EH (cell line): ENCODE measurements at places on chromosomes 2 and 18.

DNA sequence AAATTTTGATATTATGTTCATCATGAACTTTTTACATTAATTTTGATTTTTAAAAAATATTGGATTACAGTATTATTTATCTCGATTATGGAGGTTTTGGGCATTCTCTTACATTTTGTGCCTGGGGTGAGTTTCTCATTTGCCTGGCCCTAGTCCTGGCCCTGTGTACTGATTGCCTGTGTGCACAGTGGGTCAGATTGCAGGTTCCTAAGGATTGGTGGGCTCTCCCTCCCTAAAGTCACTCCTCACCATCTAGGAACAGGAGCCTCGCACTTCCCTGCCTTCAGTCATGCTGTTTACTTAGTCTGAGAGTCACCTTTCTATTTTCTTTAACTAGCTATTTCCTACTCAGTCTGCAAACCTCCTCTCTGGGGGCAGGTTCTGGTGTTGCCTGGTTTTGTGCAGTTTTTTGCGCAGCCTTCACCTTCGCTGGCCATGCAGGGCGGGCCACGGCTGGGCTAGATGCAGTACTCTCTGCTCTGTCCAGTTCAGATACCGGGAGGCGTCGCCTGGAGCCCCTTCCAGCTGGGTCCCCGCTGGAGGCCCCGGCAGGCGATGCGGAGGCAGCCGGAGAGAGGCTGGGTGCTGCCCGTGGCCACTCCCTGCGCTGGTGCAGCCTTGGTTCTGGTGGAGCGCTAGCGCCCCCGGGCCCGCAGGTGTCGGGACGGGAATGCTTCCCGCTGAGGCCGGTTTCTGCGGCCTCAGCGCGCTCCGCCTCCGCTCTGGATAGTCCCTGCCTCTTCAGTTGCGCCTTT lies 23.3 kb upstream of the MC5R start:
- peak; percentile 25 for DNase-seq

DNA sequence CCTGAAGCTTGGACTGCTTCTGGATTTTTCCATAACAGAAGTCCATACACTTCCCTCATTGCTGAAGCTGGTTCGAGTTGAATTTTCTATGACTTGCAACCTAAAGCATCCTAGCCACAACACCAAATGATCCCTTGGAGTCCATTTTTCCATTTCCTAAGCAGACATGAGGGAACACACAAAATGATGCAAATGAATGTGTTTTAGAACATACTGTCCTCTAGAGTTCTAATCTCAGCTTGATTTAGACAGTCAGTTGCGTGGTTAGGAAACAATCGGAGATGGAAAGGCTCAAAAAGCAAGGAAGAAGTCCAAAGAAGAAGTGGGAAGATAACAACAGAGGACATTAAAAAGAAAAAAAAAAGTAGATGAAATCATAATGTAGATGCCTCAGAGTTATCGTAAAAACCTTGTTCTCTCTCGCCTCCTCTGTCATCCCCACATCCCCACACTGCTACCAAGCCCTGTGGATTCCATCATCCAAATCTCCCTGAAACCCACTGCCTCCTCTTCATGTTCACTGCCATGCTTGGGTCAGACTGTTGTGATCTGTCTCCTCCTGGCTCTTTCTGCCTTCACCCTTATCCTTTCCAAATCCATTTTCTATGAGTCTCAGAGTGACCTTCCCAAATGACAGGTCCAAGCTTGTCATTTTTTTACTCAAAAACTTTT lies 58.4 kb downstream of the TMEM247 start:
- no peak for DNase-seq

DNA sequence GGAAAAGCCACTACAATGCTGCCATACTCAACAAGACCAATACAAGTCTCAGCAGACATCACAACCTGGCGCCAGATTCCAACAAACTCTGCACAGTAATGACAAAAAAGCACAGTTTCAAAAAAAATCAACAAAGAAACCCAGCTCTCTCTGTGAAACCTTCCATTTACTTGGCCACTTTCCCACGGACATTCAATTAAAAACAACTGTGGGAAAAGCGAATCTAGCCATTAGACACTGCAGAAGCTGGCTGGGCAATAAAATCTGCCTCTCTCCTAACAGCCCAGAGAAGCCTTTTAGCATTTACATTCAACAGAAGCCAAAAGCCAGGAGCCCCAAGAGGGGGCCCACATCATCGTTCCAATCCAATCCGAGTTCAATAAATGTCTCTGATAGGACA lies 128.9 kb downstream of the HDAC4 start:
- DNase-seq: peak; percentile 76

- peak; percentile 82 for DNase-seq
These were observed 104.2 kb downstream of the SPTBN1 start for GRCh38 chr2:54560146-54560881.

- DNase-seq: no peak
These were observed 34.0 kb upstream of the B4GALT6 start for GRCh38 chr18:31718386-31718785.

GRCh38 chr2:66481100-66481549 lies 46.2 kb downstream of the MEIS1 start:
- peak; percentile 85 for DNase-seq

GRCh38 chr2:60818272-60818671 lies 62.2 kb downstream of the PAPOLG start:
- DNase-seq: peak; percentile 10

DNA sequence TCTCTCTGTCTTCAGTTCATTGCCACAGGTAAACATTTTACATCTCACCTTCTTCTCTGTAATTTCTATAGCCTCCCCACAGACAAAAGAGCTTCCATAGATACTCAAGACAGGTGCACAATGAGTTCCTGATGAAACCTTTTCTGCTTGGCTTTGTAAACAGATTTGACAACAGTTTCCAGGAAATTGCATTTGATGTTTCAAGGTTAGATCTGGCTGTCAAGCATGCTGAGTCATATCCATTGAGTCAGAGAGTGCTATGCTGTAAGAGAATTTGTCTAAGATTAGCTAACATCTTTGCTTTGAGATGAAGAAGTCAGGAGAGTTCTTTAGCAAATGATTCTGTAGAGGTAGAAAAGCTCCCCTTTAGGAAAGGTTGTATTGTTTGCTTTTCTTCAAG lies 40.6 kb upstream of the MAP2 start:
- peak; percentile 61 for DNase-seq

DNA sequence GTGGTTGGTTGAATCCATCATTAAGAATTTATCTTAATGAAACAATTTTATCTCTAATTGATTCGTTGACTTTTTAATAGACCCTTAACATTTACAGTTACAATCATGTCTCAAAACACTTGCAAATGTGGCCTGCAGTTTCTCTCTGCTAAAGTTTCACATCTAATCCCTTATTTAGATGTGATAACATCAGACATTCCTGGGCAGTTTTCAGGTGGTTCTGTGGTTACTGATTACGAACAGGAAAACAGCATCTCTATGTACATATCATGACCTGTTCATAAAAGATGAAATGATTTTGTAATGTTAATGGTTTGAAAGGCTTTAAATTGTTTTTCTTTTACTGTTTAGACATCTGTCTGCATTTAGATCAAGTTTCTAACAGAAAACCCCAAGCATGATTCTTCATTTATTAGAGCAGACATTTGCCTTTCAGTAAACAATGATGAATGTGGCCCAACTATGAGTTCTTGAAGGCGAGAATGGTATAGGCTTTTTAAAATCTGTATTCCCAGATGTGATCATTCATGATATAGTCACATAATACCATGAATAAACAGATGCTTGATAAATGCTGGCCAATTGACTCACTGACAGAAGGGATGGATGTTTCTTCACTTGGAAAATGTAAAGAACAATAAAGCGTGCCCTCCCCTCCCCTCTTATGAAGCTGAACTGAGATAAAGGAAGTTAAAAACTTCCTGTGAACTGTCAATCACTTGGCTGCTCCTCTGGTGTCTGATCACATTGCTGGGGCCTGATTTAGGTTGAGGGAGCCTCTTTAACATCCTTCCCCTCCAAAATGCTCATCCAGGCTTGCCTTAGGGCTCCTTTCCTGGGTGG lies 3.5 kb downstream of the CAPN14 start:
- no peak for DNase-seq

DNA sequence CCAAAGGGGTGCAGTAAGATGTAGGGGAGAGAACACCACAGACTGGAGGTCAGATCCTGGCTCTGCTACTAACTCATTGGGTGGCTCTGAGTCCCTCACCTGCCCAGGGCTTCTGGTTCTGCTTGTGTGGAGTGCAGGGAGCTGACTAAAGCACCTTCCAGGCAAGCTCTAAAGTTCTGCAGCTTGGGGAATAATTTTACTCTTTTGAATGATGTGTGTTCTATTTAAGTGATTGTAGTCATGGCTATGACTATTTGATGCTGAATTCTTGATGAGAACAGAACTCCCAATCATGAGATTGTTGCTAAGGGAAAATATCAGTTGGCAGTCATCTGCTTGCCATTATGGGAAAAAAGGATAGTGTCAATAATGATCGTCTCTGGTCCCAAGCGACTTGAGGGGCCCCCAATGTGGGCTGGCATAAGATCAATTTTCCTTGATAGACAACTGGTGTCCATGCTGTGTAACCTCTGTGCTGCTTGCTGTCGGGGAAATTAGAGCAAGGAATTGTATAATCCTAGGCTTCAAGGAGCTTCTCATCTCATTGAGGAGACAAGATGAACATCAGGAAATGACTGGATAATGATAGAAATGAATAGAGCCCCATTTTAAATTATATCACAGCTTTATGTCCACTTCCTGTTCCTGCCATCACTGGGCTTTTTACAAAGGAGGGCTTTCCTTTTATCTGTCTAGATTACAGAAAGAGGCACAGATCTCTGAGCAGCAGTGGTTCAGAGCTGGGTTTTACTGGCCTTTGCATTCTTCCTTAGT lies 131.7 kb downstream of the SLC4A3 start:
- no peak for DNase-seq

DNA sequence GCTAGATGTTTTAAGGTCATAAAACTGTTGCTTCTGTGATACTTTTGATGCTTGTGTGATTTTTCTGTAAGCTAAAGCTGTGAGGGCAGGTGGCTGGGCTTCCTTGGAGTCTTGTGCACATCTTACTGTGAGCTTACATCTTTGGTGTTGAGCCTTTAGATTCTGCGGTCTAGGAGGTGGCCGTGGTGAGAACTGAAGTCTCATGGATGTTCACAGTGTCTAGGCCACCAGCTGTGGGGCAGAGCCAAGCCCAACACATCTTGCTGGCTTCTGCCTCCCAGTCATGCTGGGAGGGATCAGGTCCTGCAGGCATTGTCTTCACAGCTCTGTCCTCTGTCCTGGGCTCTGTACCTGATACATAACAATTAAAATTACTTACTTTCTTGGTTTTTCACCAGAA lies 219.7 kb upstream of the HS6ST1 start:
- DNase-seq: peak; percentile 44

GRCh38 chr2:25976983-25977741 lies 5.1 kb downstream of the KIF3C start:
- peak; percentile 51 for DNase-seq

GRCh38 chr2:237122214-237122666 lies 36.6 kb downstream of the COPS8 start:
- DNase-seq: peak; percentile 86

DNA sequence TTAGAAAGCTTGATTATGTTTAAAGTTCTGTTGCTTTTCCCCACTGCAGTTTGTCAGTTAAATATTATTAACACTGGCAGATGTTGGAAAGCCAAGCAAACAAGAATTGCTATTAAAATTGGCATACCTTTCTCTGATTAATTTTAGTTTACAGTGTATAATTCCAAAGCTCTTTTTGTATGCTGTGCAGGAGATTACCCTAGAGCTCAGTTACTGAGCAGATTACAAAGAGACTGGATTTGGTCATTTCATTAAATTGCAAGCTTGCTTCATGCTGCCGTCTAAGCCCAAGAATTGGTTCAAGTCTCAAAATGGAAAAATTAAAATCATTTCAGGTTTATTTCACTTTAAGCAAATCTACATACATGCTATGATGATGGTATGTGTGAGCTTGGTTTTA lies 2.3 kb downstream of the ASAP2 start:
- DNase-seq: no peak

DNA sequence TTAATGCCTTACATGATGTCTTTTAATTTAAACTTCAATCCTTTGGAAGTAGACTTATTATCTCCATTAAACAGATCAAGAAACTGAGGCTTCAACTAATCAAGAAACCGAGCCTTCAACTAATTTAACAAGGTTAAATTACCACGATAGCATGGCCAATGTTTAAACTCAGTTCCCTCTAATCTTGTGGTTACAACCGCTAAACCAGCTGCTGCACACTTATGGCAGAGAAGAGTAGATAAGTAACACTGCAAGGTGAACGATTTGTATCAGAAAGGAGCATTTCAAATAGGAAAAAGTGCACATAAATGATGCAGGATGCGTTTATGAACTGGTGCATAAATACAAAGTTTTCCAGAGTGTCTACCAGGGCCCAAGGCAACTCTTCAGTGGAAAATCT lies 144.6 kb upstream of the CAVIN2 start:
- DNase-seq: no peak

DNA sequence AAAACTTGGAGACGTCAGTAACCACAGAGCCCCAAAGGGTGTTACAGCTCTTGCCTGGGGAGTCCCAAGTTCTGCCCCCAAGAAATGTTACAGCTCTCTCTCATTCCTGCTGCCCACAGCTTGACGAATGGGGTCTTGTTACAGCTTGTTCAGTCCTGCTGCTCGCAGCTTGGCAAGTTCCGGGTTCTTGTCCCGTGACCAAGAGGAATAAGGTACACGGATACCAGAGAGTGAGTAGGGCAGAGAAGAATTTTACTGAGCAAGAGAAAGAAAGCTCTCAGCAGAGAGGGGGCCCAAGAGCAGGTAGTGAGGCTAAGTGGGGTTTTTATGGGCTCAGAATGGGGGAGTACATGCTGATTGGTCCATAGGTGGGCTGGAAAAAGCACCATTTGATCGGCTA lies 27.2 kb downstream of the SLC39A6 start:
- no peak for DNase-seq

DNA sequence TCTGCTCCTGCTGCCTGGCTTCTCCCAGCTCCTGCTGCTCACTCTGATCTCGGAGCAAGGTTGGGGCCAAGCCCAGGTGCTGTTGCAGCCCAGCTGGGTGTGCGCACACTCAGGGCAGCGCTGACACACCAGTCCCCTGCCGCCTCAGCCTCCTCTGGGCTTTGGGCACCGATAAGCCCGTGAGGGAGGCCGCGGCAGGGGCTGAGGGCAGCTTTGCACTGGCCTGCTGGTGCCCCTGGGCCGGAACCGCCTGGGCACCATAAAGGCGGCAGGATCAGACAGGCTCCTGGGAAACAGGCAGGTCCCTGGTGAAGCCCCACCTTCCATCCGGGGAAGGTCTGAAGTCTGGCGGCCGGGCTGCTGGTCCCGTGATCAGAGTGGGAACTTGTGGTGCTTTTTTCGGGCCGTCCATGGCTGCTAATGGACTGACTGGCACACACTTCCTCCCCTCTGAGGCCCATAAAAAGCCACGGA lies 14.1 kb upstream of the EML6 start:
- no peak for DNase-seq

DNA sequence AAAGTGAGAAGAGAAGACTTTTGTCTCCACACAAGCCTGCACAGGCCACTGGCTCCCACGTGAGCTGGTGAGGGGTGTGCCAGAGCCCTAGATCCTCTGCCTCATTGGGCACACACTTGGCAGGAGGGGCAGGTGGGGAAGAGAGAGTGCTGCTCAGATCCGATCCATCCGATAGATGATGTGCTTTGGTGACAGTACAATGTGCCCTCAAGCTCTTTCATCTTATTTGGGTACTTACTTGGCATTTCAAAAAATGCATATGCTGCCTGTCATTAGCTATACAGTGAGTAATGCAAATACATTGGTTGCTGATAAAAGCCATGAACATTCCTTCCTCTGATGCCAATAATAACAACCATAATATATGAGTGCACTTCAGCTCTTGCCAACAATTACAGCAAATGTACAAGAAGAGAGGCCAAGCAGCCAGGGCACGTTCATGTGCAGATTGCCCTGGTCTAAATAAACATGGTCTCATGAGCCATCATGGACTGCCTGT lies 255.3 kb downstream of the VAPA start:
- peak; percentile 90 for DNase-seq

- DNase-seq: no peak
These were observed 69.4 kb upstream of the ZNF397 start for GRCh38 chr18:35171315-35171987.
